Daoy (cell line): ENCODE measurements at places on chromosomes 6 and 20.

DNA sequence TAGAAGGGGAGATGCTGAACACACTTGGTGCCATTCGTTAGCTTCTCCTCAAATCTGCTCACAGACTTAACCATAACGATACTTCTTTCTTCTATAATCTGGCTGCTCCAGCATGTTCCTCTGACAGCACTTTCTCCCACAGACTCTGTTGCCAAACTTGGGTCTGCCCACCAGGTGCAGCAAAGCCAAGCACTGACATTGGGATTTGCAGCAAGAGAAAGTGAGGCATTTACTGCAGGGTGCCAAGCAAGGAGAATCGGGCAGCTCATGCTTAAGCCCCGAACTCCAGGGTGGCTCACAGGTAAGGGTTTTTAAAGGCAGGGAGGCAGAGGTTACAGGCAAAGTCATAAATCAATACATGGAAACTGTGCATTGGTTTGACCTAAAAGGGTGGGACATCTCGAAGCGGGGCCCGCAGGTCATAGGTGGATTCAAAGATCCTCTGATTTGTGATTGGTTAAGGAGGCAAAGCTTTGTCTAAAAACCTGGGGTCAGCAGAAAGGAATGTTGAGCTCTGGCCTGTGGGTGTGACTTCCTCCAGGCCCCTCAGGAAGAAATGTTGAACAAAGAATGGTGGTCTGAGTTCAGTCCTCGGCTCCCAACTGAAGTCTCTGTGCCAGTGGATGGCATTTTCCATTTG is 25.1 kb upstream of the PNPLA1 start:
- peak; percentile 45 for DNase-seq

- no peak for DNase-seq
Measured at GRCh38 chr20:37615340-37616109, 78.3 kb upstream of the CTNNBL1 start.

GRCh38 chr6:142867988-142868812 is 76.8 kb downstream of the HIVEP2 start:
- DNase-seq: no peak

DNA sequence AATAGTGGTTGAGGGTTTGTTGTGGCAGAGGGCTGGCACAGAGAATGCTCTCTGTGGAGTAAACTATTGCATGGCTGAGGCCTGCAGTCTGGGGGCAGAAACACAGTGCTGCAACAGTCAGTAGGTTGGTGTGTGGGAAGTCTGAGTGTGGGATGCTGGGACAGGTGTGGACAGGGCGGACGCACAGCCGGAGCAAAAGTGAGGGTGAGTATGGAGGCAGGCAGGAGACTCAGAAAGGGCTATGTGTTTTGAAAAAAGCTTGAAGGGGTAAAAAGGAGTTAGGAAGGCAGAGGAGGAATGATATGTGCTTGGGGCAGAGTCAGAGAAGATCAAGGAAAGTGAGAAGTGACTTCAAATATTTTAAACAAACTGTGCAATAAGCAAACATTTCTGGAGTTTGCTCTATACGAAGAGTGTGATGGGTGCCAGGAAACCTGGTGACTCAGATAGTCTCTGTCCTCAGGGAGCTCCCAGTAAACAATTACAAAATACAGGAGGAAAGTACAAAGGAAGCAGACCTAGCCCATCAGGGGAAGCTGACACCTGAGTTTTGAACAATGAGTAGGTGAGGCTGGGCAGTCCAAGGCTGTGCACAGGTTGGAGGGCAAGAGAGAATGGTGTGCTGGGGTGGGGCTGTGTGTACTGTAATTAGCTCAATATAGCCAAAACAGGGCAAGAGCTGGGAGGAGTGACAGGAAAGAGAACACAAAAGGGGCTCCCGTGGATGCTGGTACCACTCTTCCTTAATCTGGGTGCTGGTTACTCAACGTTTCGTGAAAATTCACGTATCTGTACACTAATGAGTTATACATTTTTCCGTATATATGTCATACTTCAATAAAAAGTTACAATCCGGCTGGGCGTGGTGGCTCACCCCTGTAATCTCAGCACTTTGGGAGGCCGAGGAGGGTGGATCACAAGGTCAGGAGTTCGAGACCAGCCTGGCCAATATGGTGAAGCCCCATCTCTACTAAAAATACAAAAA is 55.2 kb downstream of the PIGU start:
- no peak for DNase-seq

DNA sequence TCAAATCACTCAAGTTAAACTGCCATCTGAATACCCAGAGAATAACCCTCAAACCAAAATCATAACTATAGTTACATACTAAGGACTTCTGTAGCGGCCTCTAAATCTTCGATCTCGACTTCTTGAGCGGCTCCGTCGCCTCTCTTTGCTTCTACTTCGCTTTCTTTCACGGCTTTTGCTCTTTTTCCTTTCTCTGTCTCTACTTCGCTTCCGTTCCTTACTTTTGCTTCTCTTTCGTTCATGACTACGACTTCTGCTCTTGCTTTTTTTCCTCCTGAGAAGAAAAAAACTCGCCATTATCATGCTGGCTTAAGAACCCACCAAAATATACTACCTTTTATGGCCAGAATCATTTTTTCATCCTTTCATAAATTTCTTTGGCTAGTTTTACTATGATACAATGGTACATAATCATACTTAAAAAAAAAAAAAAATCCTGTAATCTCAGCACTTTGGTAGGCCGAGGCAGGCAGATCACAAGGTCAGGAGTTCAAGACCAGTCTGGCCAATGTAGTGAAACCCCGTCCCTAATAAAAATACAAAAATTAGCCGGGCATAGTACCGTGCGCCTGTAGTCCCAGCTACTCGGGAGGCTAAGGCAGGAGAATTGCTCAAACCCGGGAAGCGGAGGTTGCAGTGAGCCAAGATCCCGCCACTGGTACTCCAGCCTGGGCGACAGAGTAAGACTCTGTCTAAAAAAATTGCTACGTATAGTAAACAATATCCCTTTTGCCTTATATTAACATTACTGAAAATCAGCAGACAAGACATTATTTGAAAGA is 10.0 kb downstream of the RBM39 start:
- no peak for DNase-seq

- DNase-seq: peak; percentile 84
Measured at GRCh38 chr20:11140359-11140758, 466.6 kb upstream of the JAG1 start.

DNA sequence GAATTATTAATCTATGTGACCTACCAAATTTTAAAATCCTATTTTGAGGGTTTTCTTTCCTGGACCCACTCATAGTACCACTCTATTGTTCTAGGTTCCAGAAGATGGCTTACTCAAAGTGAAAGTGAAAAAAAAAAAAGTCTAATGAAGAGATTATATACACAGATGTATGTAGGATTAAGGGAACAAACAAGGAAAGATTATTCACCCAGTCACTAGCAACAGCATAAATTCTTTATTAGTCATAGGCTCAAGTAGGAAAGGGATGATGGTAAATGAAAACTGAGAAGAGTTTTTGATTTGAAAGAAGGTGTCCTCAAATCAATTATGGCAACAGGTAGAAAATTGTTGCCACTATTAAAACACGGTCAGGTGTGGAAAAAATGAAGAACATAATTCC is 923.7 kb downstream of the TBC1D32 start:
- no peak for DNase-seq

DNA sequence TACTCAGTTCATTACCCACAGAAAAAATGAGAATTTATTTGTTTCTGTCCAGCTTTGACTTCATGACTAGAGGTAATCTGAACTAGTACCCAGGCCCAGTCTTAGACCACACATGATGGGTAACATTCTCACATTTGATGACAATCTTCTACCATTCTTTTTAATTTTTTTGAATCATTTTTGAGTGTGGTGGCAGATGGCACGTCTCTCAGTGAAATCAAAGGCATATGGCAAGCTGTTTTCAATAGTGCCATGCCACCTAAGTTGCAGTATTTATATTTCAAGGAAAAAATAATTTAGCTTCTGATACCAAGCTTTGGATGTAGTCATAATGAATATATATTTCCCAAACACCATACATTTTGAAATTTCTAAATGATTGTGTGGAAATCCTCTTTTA is 88.8 kb upstream of the HS3ST5 start:
- DNase-seq: no peak

GRCh38 chr20:33308668-33309067 is 25.7 kb downstream of the BPIFB1 start:
- no peak for DNase-seq

- DNase-seq: no peak
Measured at GRCh38 chr6:20670750-20671149, 136.5 kb downstream of the CDKAL1 start.

DNA sequence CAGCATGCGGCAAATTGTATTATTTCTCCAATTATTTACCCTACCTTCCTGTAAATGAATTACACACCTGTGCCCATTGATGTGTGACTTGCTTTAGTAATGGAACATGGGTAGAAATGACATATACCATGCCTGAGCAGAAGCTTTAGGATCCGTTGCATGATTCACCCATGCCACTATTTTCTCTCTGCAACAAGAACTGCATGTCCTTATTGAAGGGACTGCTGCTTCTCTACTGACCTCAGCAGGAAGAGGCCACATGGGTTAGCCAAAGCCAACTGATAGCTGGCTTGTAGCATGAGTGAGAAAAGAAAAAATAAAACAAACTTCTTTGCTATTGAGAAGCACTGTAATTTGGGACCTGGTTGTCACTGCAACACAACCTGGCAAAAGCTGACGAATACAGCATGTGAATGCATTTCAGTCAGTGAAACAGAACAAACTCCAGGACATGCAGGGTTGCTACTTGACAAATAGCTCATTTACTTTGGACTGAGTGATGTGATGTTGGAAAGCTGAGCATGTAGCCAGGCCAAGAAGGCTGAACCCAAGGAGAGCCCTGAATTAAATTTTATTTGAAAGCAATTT is 99.2 kb downstream of the BCAS1 start:
- no peak for DNase-seq

GRCh38 chr20:49896204-49896603 is 19.1 kb downstream of the SPATA2 start:
- no peak for DNase-seq

DNA sequence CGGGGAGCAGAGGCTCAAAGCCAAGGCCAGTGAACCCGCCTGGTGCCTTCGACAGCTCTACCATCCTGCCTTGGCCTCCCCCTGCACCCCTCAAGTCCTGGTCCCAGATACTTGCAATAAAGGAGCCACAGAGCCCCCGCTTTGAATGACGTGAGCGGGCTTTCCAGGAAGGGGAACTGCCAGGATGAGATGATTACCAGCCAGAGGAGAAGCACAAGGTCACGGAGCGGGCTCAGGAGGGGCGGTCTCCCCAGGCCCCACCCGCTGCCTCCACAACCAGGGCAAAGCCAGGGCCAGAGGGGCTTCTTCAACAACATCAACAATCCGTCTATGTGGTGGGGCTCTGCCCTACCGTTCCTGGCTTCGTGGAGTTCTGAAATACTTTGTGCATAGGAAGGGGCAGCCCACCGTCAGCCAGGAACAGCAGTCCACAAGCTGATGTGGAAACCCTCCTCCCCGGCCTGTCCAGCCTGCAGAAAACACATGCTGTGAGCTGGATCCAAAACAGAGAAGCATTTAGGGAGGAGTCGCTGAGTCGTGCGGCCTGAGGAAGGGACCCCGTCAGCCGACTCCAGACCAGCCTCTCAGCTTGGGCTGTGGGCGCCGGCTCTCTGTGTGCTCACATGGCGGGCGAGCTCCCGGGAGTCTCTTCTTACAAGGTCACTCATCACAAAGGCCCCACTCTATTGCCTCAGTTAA is 392.5 kb downstream of the CDH4 start:
- DNase-seq: no peak

DNA sequence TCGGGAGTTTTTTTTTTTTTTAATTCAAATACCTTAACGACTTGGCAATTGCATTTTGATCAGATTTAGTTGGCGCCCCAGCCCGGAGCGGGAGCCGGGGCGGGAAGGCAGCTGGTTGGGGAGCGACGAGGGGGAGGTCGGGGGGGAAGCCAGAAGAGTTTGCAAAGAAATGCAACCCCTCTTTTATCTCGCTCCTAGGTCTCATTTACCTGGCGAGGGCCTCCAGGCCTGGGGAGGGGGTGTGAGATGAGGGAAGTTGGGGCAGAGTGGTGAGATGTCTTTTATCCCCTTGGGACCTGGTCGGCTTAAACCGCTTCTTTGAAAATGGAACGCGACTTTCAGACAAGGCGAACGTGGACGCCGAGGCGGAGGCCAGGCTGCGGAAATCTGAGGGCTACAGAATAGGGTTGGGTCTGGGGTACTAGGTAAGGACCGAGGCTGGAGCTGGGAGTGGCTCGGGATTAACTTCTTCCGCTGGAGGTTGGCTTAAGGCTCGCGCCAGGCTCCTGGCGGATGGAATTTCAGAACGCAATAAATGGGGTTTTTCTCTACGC is 40.3 kb downstream of the NCR2 start:
- DNase-seq: no peak

DNA sequence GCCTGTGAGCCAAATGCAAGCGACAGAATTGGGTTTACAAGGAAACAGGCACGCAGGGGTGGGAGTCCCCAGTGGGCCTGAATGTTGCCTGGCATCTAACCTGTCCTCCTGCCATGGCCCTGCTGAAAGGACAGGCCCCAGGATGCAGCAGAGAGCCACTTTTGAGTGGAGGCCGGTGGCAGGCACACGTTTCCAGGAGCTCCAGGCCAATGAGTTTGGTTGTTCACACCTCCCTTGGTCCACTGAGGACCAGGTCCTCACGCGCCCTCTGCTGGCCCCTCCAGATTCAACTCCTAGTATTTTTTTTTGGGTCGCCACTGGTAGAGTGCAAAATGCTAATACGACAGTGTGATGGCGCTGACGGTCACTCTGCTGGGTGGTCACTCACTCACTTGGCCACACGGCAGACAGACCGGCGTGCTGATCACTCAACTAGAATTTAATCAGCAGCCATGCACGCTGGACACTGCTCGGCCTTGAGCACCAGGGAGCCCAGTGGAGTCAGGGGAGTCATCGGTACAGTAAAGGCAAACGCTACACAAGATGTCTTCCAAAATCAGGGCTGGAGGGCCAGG is 81.7 kb upstream of the NFATC2 start:
- peak; percentile 79 for DNase-seq

DNA sequence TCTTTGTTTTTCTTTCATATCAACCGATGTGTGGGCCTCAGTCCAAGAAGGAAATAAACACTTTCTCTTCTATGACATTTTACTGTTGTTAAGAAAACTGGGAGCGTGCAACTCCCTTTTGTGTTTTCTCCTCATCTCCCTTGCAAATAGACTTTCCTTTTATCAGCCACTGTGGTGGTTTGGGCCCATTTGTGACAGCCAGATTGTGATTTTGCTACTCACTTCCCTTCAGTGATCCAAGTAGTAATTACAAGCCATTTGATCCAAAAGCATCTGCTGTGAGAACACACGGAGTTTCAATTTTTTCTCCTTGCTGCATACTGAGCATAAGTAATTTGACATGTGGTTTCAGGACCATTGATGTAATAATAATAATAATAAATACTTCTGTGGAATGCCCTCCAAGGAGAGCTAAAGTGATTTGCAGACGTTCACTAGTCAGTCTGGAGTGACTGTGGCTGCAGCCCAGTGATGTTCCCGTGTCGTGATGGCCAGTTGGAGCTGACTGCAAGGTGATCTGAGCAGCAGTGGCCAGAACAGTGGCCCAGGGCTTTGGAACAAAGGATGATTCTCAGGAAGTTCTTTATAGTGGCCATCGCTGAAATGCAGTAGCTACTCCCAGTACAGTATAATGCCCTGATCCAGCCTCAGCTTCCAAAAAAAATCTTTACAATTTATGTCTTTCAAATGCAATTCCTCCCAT is 91.9 kb upstream of the CLDN20 start:
- peak; percentile 84 for DNase-seq

GRCh38 chr6:21181866-21182265 is 411.7 kb upstream of the SOX4 start:
- DNase-seq: no peak
